ENCODE measurements at places on chromosomes 6 and 20.

DNA sequence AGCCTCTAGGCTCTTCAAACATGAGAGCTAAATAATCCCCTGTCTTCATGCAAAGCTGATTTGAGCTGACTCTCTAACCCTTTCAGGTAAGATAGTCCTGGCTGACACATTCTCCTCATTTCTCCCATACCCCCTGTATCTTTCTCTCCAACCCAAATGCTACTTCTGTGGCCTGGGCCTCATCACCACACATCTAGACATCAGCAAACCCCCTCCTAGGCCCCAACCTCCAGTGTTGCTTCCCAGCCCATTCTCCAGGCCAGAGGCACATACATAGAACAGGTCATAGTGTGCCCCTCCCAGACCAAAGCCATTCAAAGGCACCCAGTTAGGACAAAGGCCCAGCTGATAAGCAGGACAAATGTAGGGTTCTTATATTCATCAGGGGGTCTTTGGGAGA, 84.9 kb downstream of the ANKRD60 start:
- DNase-seq = no peak

DNA sequence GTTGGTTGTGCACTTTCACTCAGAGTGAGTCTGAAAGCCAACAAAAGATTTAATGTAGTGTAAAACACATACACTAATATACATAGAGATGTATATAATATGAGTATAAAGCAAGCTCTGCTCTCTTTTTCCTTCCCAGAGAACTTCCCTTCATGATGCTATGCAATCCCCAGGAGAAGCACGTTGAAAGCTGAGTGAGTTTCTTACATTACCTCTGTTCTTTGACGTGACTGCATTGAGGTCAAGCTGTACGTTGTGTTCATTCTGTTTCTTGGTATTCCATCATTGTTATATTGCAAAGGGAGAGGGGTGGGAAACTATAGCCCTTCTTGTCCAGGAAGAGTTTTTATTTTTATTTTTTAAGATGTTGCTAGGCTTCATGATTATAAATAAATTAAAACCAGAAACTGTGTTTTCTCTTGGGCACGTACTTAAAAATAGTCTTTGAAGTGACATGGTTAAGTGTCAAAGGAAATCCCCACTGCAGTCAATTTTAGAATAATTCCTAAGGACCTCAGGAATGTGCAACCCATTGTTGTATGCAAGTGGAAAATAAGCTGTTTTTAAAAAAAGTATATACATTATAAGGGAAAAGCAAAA, 651.0 kb downstream of the CD109 start:
- no peak for DNase-seq

GRCh38 chr6:47426524-47427302, 50.9 kb upstream of the CD2AP start:
- DNase-seq = no peak

- DNase-seq = no peak
Observed at GRCh38 chr6:100101644-100102043, 107.6 kb upstream of the MCHR2 start.

DNA sequence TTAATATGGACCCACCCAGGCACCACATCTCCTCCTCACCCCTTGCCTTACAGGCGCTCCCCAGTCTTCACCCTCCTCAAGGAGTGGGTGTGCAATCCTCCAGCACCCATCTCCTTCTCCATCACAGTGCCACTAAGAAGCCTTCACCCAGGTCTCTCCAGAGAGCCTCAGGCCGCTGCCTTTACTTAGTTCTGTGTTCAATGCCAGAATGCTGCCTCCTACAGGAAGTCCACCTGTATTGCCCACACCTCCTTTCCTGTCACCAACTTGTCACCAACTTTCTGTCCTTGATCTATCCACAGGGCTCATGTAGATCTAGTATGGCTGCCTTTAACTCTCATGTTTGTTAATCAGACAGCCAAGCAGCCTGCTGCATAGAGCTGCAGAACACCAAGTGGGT, 586 bp upstream of the LST1 start:
- no peak for DNase-seq

DNA sequence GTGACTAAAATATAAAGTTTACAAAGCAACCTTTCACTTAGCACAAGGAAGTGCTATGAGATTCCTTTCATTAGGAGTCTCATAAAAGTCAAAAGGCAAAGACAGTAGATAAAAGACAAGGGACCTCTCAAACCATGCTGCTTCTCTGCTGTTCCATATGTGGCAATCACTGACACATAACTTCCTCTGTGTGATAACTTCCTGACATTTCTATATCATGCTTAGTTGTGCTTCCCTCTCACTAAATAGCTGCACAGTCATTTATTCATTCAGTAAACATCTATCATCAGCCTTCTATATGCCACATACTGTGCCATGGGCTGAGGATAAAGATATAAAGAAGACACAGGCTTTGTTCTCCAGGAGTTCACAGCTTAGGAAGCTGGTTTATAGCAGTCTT, 214.8 kb upstream of the GRIK2 start:
- no peak for DNase-seq

GRCh38 chr6:152637296-152638047, at the start of gene SYNE1:
Gene SYNE1 (minus strand): TSS chr6:152637362. CDS start chr6:152628331, 9,031 bp downstream.
- DNase-seq = no peak

DNA sequence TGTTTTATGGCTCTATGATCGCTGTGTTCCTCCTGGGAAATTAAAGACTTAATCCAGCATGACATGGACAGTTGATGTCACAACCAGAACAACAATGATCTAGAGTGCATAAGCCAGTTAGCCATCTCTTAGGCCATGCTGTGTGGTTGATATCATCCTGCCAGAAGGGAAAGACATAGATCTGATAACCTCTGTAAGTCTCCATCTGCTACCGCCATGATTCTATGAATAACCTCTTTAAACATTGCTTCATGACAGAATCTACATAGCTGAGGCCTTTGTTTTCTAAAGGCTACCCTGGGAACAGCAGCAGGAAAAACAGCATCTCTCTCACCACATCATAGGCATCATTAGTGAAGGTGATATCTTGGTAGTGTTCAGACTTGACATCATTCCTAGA, 117.6 kb upstream of the PHACTR1 start:
- no peak for DNase-seq

- no peak for DNase-seq
Observed at GRCh38 chr6:159169557-159170332, 545 bp downstream of the FNDC1 start.

- DNase-seq = no peak
Observed at GRCh38 chr6:101760843-101761621, 367.5 kb downstream of the GRIK2 start.

- DNase-seq = no peak
Observed at GRCh38 chr6:163173741-163174140, 240.8 kb upstream of the QKI start.

GRCh38 chr20:53660947-53661381, 67.3 kb upstream of the ZNF217 start:
- no peak for DNase-seq

DNA sequence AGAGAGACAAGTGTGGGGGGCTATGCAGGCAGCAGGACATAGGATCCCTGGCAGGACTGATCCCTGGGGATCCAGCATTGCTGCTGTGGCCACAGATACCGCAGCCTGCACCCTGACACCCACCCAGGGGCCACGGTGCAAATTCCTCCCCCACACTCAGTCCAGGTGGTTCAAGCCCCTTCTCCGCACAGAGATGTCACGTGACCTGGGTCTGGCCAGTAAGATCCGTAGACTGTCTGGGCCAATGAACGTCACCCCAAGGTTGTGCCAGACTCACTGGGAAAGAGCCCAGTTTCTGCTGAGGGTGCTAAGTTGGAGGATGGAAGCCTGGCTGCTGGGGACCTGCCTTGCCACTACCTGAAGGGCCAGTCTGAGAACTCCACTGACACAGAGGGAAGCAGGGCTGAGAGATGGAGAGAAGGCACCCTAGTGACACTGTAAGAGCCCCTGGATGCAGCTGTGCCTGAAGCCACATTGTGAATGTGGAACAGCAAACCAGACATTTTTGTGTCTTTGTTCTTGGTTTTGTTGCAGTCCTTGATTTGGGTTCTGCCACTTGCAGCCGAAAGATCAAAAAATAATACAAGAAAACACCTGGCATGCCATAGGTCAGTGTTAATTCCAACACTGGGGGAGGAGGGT, 228.6 kb downstream of the PREX1 start:
- no peak for DNase-seq

DNA sequence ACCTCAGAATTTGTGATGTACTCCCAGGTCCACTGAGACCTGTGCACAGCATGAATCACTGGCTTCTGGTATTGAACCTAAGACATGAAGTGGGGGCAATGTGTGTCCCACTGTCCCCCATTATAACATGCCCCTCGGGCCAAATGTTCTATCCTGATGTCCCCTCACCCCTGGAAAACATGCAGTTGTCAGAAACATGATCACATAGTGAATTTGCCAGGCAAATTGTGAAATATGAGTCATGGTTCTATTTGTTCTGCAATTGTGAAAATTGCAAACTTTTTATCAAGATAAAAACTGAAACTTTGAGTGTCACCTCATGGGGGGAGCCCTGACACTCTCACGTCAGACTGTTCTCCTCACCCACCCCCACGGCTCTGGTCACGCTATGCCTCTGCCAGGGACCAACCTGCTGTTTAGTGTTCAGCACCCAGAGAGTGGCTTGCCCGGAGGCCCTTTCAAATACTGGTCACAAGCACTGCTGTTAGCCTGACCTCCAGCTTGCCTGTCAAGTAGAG, 305.3 kb downstream of the CLIC5 start:
- DNase-seq = no peak

GRCh38 chr6:38387971-38388370, 251.8 kb downstream of the BTBD9 start:
- no peak for DNase-seq

GRCh38 chr6:105981002-105981887, 104.9 kb upstream of the PRDM1 start:
- no peak for DNase-seq

DNA sequence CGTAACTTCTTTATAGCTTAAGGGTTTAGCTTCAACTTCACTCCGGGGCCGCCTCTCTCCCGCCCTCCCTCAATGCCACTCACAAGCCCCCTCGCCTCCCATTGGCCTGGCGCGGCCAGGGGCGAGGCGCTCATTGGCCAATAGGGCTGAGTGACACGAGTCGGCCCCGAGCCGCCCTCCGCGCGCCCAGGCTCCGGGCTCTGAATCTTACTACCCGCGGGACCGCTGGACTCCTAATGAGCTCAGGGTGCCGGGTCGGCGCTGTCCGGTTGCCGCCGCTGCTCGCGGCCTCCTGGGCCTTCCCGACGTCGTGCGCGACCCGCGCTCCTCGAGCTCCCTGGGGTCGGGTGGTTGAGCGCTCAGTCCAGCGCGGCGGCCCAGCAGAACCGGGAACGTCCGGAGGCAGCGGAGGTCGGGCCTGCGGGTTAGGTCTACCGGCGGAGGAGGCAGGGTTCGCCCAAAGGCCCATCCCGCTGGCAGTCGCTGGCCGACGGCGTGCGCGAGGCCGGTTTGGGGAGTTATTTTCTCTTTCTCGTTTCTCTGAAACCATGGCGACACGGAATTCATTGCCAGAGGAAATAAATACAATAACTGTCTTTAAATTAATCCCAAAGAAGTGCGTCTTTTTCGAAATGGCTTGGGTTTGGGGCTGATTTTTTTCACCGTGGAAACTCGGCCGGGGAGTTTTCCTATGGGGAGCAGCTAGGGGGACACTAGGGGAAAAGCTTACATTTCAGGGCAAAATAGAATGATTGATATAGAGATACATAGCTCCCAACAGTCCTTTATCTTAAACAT, at the start of gene SIM1:
SIM1 (minus strand) TSS at position 19 of the 798 bp plus-strand sequence. CDS start 1,453 bp downstream, outside the sequence.
- DNase-seq = no peak

GRCh38 chr6:4553387-4553786, 222.8 kb upstream of the CDYL start:
- DNase-seq = no peak

- no peak for DNase-seq
Observed at GRCh38 chr6:28858963-28859362, 64.8 kb downstream of the TRIM27 start.

- no peak for DNase-seq
Observed at GRCh38 chr20:58010666-58011065, 217.8 kb downstream of the ANKRD60 start.

DNA sequence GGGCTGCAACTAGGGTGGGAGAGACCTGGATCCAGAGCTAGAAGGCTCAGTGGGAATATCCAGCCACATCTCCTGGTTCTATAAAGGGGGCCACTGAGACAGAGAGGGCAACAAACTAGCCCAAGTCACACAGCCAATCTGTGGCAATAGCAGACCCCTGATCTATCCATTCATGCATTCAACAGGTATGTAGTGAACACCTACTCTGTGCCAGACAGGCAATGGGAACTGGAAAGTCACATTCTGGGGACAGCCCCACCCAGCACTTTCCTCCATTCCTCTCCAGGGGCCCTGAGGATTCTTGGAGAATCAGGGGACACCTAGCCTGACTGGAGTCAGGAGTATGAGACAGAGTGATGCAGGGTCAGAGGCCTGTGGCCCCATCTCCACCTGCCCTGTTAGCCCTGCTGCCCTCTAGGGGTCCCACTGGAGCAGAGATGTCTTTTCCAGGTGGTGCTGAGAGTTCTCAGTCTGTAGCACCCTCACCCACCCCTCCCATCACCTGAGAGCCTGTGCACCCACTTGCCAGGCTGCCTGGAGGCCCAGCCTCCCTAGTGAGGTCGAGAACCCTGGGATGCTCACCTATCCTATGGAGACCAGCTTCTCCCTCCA, 13.6 kb downstream of the BPIFA2 start:
- DNase-seq = no peak

DNA sequence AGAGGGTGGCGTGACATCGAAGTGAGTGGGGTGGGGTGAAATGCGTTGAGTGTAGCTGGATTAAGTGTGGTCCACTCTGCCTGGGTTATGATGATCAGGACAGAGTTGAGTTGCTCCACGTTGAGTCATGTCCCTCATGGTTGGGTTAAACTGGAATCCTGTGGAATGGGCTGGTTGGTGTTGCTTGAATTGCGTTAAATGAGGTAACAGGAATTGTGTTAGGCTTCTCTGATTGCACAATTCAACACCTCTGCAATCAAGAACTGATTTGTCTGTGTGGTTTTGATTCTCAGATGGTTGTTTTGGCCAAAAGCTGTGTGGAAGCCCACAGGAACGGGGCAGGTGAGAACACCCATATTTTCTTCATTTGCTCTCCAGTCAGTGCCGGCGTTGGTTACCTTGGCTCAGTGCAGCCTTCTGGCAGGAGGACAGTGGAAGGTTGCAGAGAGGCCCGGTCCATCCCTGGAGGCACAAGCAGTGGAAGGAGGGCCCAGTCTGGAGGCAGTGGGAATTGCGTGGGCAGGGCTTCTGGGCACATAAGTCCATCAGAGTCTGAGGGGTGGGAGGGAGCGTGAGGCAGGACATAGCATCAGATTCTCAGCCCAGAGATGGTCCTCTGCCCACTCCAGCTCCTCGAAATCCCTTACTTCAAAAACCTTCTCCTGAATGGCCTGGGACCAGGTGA, 11.6 kb downstream of the NOTCH4 start:
- no peak for DNase-seq

DNA sequence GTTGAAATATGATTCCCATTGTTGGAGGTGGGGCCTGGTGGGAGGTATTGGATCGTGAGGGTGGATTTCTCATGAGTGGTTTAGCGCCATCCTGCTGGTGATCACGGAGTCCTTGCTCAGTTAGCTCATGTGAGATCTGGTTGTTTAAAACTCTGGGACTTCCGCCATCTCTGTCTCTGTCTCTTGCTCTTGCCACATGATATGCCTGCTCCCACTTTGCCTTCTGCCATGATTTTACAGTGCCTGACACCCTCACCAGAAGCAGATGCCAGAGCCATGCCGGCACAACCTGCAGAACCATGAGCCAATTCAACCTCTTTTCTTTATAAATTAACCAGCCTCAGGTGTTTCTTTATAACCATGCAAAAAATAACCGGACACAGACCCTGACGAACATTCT, 44.7 kb upstream of the ZFP64 start:
- no peak for DNase-seq

GRCh38 chr6:30481211-30481964, 7.9 kb upstream of the HLA-E start:
- DNase-seq = no peak

Data from retinal pigment epithelial cell (primary cell).